ENCODE measurements at places on chromosomes 6 and 20.

GRCh38 chr6:40587240-40588069, at the start of gene LRFN2:
Gene LRFN2, minus strand, starts transcription at chr6:40587364.
- H3K27ac ChIP-seq, result no peak within 1 kb of the TSS
- peaks cover 48% of the 10 kb centered on the region for H3K27me3 ChIP-seq
- peak; percentile 71 for DNase-seq
- H3K4me3 ChIP-seq, result peak within 1 kb of the TSS; percentile 77

DNA sequence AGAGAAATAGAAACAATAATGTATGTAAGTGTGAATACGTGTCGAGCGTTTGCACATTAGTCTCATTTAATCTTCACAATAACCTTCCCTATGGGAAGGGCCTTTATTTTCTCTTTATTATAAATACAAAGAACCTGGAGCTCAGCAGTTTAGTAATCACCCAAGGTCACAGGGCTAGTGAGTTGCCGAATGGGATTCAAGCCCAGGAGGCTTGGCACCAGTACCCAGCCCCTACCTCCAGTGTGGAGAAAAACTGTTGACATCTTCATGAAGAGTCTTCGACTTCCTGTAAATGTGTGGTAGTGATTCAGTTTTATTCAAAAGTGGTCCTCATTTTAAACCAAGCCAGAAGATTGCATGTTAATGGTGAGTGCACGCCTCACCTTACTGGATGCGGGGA, 162.8 kb downstream of the SCML4 start:
- H3K27me3 ChIP-seq, result no peaks in the 10 kb centered on the region
- no peaks in the 10 kb centered on the region for H3K36me3 ChIP-seq
- H3K4me1 ChIP-seq, result peaks cover 20% of the 10 kb centered on the region
- H3K4me3 ChIP-seq, result no peak overlapping the region

DNA sequence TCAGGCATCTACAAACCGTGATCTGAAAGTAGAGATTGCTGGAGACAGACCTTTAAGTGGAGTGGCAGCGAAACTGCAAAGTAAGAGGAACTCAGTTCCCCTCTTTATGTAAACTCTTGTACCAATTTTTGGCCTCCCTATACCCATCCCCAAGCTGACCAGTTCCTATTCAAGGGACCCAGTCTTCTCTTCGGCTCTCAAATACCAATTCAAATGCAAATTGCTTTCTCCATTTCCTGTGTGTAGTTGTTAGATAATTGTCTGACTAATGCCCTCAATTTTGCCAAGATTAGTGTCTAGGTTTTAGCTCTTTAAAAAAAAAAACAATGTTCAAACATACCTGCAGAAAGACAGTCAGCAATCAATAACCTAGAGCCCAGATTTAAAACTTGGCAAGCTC, 150.9 kb downstream of the EYA4 start:
- no peak for DNase-seq
- peaks cover 2% of the 10 kb centered on the region for H3K27me3 ChIP-seq
- H3K36me3 ChIP-seq, result no peaks in the 10 kb centered on the region

DNA sequence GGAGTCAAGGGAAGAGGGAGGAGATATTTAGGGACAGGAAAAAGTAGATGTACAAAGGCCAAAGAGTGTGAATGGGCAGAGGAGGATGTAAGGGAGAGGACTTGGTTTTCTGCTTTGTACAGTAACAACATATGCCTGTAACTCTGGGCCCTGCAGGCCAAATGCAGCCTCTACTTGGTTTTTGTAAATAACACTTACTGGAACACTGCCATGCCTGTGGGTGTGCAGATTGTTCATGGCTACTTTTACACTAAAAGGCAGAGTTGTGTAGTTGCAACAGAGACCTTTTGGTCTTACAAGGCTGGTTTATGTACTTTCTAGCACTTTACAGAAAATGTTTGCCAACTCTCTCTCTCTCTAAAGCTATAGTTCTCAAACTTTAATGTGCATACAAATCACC, 157.1 kb downstream of the PHACTR1 start:
- H3K27me3 ChIP-seq, result peaks cover 7% of the 10 kb centered on the region
- H3K36me3 ChIP-seq, result no peaks in the 10 kb centered on the region
- no peak overlapping the region for H3K27ac ChIP-seq
- H3K4me3 ChIP-seq, result no peak overlapping the region

- no peaks in the 10 kb centered on the region for H3K36me3 ChIP-seq
- H3K4me3 ChIP-seq, result no peak overlapping the region
- H3K27me3 ChIP-seq, result no peaks in the 10 kb centered on the region
- DNase-seq, result peak; percentile 39
- no peak overlapping the region for H3K27ac ChIP-seq
These were observed 126.8 kb downstream of the ALDH8A1 start for GRCh38 chr6:134822920-134823709.

DNA sequence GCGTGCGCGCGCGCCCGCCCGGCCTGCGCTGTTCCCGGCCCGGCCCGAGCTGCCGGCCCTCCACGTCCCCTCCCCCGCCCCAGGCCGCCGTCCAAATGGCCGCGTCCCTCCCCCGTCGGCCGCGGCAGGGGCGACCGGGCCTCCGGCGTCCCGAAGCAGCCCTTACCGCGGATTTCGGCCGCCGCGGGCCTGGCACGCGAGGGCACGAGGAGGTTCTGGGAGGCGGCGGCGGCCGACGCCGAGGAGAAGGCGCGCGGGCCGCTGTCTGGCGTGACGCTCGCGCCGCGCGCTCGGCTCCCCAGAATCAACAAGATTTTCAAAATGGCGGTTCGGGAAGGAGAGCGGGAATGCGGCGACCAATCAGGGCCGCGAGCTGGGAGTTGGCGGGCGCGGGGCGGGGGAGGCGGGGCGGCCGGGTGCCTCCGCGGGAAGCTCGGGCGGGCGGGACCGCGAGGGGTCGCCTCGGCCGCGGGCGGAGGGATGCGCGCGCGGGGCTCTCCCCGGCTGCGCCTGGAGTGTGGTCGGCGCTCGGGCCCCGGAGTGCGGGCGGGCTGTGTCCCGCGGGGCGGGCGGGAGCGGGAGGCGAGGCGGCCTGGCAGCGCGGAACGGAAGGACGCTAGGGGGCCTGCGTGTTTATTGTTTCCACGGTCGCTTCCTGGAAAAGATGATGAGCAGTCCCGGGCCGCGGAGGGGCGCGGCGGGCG, at the start of gene DEK:
Gene DEK (minus strand): TSS at position 312 of the 704 bp plus-strand sequence. CDS start 543 bp downstream, outside the sequence.
- peak within 1 kb of the TSS; percentile 98 for H3K27ac ChIP-seq
- no peaks in the 10 kb centered on the region for H3K27me3 ChIP-seq
- DNase-seq, result peak; percentile 91
- peak within 1 kb of the TSS; percentile 96 for H3K4me3 ChIP-seq
- peaks cover 47% of the 10 kb centered on the region for H3K4me1 ChIP-seq

DNA sequence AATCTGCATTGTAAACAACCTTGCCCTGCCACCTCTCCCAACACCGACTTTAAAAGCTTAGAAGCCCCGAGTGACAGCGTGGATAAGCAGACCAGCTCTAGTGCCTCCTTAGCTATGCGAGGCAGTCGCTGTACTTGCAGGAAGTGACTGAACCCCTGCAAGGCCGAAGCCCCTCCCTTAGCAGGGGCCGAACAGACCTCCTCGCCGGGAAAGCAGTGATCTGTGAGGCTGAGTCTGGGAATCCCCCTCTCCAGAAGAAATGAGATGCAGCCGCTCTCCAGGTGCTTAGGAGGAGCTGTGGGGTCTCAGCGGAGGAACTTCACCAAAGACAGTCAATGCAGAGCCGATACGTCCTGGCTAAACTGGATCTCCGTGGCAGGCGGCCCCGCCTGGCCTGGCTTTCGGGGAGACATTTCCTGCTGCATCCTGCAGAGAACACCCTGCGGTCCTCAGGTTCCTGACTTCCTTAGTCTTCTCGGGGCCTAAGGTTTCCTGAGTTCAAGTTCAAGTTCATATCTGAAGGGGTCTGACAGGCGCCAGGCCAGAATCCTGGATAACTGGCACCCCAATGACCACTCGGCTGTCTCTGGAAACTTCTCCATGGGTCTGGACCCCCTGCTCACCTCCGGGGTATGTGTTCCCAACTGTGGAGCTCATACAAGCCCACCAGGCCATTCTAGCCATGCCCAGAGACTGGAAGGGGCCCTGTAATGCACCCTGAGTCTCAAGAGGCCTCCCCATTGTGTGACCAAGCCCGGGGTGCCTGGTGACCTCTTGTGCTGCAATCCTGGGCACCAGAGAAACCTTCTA, 20.4 kb upstream of the FRMD1 start:
- H3K36me3 ChIP-seq, result no peaks in the 10 kb centered on the region
- H3K27ac ChIP-seq, result no peak overlapping the region
- no peak for DNase-seq

DNA sequence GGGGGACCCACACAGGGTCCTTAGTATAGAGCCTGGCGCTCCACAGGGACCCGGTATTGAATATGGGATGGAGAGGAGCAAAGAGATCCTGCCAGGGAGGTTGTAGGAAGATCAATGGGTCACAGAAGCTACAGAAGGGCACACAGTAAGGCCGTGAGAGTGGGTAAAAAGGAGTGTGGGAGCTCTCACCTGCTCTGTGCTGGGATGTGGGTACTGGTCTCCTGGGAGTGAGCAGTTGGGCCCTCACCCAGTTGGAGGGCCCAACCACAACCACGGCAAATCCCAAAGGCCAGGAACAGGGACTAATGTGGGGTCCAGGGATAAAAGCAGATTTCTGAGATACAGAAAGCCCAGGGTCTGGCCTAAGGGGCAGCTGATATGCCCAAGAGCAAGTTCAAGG, 73.4 kb upstream of the RNF24 start:
- H3K27ac ChIP-seq, result no peak overlapping the region
- peaks cover 4% of the 10 kb centered on the region for H3K27me3 ChIP-seq
- no peak overlapping the region for H3K4me3 ChIP-seq
- H3K4me1 ChIP-seq, result peaks cover 16% of the 10 kb centered on the region

GRCh38 chr6:42742116-42742894, 3.6 kb downstream of the TBCC start:
- H3K4me1 ChIP-seq, result peaks cover 11% of the 10 kb centered on the region
- no peaks in the 10 kb centered on the region for H3K27me3 ChIP-seq
- no peak overlapping the region for H3K4me3 ChIP-seq
- no peak overlapping the region for H3K27ac ChIP-seq
- DNase-seq, result no peak

- no peaks in the 10 kb centered on the region for H3K4me1 ChIP-seq
- H3K4me3 ChIP-seq, result no peak overlapping the region
- H3K27ac ChIP-seq, result no peak overlapping the region
- no peak for DNase-seq
- peaks cover 13% of the 10 kb centered on the region for H3K27me3 ChIP-seq
These were observed 46.7 kb upstream of the CLIC5 start for GRCh38 chr6:46062312-46062711.

GRCh38 chr6:127938701-127939100, 37.8 kb upstream of the THEMIS start:
- no peak overlapping the region for H3K4me3 ChIP-seq
- peaks cover 1% of the 10 kb centered on the region for H3K36me3 ChIP-seq
- no peak for DNase-seq
- peaks cover 60% of the 10 kb centered on the region for H3K4me1 ChIP-seq
- H3K27ac ChIP-seq, result no peak overlapping the region

GRCh38 chr6:95469511-95469910, 107.8 kb upstream of the MANEA start:
- no peaks in the 10 kb centered on the region for H3K36me3 ChIP-seq
- H3K4me3 ChIP-seq, result no peak overlapping the region
- H3K27ac ChIP-seq, result no peak overlapping the region

GRCh38 chr6:1761477-1761877, 151.8 kb downstream of the FOXC1 start:
- H3K4me1 ChIP-seq, result no peaks in the 10 kb centered on the region
- H3K27me3 ChIP-seq, result no peaks in the 10 kb centered on the region
- peaks cover 9% of the 10 kb centered on the region for H3K36me3 ChIP-seq
- no peak overlapping the region for H3K4me3 ChIP-seq
- no peak for DNase-seq

- H3K4me1 ChIP-seq, result peaks cover 7% of the 10 kb centered on the region
- no peak overlapping the region for H3K4me3 ChIP-seq
- no peak overlapping the region for H3K27ac ChIP-seq
- peaks cover 20% of the 10 kb centered on the region for H3K27me3 ChIP-seq
These were observed 155.1 kb upstream of the ENPP5 start for GRCh38 chr6:46325561-46326530.

DNA sequence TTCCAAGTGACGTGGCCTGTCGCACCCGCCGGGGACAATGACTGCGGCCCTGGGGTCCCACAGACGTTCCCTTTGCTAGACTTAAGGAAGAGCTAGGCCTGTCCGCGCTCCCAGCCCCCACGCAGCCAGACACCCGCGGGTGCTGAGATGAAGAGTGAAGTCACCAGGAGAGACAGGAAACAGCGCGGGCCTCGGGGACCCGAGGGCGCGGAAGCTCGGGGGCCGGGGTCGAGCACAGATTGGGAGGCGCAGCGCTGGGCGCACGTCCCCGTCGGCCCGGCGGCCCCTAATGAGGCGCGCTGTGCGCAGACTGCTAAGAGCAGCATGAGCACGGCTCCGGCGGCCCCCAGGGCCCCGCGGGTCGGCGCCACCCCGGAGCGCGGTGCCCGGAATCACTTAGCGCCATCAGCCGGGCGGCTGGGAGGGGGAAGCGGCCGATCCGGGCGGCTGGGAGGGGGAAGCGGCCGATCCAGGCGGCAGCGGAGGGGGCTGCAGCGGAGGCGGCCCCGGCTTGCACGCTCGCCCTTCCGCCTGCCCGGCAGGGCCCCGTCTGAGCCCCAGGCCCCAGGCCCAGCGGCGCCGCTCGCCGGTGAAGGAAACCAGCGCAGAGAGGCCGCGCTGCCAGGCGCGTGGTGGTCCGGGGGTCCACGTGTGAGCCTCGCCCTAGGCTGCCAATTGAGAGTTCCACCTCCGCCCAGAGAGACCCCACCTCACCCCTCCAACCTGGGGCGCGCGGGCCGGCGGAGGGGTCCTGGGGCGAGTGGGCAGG, 8.3 kb upstream of the AVP start:
- no peaks in the 10 kb centered on the region for H3K27me3 ChIP-seq
- H3K36me3 ChIP-seq, result no peaks in the 10 kb centered on the region
- peak overlapping the region; percentile 85 for H3K4me3 ChIP-seq
- H3K4me1 ChIP-seq, result peaks cover 28% of the 10 kb centered on the region
- H3K27ac ChIP-seq, result peak overlapping the region; percentile 93

DNA sequence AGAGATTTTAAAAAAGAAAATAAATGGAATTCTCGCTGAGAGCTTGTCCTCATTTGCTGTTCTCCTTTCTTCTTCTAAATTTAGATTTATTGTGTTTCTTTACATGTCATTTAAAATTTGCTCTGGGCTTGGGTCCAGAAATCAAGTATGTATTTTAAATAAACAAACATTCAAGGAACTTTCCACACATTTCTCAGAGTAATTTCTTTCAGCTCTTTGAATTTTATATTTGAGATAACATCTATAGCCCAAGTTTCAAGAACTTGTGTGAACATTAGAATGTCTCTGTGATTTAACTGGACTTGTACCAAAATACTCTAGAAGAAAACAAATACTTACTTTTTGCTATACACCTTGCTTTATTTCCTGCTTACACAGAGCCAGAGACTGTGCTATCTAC, 192.3 kb downstream of the TMEM200A start:
- no peaks in the 10 kb centered on the region for H3K36me3 ChIP-seq
- no peak overlapping the region for H3K27ac ChIP-seq
- peaks cover 12% of the 10 kb centered on the region for H3K4me1 ChIP-seq
- no peak overlapping the region for H3K4me3 ChIP-seq
- no peak for DNase-seq
